ENCODE measurements at places on chromosomes 6 and 20.

DNA sequence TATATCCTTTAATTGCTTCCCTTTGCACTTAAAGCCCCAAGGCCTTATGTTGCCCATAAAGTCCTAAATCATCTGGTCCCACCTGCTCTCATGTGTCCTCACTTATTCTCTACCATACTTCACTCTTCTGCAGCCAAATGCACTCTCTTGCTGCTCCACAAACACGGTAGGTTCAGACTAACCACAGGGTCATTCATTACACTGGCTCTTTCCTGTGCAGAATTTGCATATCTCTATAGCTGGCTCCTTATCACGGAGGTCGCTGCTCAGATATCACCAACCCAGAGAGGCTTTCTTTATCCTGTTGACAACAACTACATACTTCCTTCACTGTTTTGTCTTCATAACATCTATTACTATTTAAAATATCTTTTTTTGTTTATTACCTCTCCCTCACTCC is 86.8 kb downstream of the MOXD1 start:
- DNase-seq = no peak

DNA sequence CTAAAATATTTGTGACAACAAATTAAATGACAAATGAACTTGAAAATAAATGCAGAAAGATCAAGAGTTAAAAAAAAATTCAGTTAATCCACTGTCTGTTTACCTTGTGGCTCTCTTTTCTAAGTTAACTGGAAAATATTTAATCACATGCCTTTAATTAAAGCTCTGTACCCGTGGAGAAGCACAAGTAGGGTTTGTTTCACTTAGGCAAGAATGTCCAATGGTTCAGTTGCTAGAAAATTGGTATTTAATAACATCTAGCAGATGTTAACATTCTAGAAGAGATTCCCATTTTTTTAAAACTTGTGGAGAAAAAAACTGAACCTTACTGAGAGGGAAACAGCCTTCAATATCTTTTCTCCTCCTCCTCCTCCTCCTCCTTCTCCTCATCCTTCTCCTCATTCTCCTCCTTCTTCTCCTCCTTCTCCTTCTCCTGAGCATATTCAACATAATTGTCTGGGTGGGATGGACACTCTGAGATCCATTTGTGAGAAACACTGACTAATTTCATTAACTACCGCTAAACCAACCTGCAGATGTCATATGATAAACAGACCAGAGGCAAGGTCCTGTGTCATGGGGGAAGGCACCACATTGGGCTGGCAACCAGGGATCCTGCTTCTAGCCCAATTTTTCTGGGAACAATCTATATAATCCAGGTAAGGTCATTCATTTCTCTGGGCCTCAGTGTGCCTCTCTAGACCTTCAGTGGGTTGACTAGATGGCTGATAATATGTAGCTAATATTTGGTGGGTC is 44.1 kb upstream of the AKIRIN2 start:
- no peak for DNase-seq

DNA sequence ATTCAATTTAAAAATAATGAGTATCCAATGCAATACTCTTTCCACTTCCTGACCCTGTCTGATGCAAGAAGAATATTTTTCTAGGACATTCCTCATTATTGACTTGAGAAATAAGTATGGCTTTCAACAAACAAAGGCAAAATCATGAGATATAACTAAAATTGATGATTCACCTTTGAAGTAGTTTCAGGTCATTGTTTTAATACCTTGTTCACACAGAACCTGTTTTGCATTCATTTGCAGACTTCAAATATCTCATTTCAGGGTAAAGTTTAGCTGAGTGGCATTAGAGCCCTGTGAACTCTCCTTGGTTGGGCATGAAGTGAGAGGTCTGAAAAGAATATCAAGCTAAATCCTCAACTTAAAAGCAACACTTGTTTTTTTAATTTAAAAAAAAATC is 309.2 kb downstream of the NRN1 start:
- no peak for DNase-seq

DNA sequence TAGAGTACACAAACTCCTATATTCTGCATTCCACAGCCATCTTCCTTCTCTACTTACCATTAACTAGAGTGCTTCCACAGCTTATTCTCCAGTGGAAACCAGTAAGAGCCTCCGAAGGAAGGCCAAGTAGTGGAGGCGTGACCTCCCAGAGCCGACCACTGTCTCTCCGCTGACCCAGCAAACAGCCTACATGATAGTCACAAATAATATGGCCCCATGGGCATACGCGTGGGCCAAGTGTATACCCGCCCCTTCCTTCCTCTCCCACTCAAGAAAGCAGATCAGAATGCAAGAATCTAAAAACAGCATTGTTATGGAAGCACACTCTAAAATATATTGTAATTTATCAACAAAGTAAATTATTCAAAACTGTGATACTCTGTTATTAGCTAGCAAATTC is 526.6 kb upstream of the JARID2 start:
- DNase-seq = no peak

- DNase-seq = no peak
Observed at GRCh38 chr6:52493669-52494068, 73.5 kb downstream of the EFHC1 start.

DNA sequence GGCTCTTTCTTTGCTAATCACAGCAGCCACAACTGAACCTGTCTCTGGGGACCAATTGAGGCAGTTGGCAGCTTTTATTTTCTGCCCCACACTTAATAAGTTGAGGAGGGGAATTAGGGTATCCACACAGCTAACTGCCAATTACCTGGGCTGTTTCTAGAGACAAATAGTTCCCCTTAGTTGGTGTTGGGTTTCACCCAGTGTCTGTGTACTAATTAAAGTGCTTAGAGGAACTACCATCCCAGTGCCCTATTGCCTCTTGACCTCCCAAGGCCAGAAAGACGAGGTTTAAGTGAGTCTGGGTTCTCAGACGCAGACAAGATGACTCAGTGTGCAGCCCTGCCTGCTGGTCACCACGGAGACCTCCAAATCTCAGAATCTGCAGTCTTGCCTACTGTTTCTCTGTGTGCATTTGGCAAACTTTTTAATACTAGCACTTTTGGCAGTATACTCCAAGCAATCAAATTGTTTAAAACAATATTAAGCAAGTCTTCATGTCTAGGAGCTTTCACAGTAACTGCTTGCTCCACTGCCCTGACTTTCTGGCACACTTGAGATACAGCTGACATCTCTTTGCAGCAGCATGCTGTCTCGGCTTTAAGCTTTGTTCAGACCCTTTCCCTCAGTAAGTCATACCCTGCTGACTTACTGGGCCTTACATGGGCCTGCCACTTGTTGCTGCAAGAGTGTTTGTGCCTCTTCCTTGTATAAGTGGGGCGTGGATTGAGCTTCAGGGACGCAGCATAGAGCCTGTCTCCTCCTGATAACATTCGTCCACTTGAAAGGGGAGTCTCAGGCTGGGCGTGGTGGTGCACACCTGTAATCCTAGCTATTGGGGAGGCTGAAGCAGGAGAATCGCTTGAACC is 31.9 kb downstream of the STK35 start:
- no peak for DNase-seq

GRCh38 chr6:2542101-2542857 is 208.4 kb downstream of the MYLK4 start:
- no peak for DNase-seq

DNA sequence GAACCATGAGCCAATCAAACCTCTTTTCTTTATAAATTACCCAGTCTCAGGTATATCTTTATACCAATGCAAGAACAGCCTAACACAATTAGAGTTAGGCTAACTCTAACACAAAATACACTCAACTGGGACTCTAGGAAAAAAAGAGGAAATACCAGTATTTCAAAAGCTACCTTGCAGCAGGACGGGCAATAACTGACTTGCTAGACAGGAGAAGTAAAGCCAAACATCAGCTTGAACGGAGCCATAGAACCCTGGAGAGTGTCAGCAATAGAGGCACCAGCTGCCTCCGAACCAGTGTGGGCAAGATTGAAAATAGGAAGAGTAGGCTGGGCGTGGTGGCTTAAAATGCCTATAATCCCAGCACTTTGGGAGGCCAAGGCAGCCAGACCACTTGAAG is 162.0 kb upstream of the SOX4 start:
- DNase-seq = no peak

DNA sequence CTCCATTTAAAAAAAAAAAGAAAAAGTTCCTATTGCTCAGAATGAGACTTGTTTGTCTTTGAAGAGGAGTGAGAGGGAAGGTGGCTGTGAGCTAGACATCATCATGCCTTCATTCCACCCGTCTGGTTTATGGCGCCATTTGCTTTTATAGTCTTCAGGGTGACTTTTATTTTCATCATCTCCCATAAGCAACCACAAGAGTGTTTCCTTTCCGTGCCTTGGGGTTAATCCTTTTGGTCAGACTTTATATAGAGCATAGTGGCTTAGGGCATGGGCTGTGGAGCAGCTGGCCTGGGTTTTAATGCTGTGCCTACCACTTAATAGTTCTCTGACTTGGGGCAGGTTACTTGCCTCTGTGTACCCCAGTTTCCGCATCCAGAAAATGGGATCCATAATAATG is 77.8 kb downstream of the RREB1 start:
- DNase-seq = no peak

DNA sequence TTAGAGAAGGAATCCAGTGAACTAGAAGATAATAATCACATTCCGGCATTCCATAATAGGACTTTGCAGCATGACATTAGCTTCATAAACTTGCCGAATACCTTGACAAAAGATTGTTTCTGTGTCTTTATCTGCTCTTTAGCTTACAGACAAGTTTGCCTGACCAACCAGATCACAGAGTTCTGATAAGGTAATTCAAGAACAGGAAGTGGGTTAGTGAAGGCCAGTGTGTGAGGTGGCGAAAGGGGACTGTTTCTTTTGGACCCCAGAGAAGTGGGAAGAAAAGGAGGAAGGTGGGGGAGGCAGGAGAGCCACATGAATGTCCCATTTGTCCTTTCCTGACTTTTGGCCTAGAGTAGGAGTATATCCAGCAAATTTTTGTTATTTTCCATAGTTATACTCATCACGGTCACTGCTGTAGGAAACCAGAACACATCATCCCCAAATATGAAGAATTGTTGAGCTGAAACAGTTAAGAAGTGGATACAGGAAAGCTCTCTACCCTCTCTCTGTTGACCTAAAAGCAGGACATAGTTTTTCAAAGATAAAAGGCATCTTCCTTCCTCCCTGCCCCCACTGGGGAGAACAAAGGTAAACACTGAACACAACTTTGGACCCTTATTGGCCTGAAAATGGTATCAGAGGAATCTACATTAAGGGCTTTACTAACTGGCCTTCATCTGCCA is 72.4 kb upstream of the TNFAIP3 start:
- no peak for DNase-seq

- DNase-seq = no peak
Observed at GRCh38 chr6:32436995-32437836, 2.5 kb upstream of the HLA-DRA start.

DNA sequence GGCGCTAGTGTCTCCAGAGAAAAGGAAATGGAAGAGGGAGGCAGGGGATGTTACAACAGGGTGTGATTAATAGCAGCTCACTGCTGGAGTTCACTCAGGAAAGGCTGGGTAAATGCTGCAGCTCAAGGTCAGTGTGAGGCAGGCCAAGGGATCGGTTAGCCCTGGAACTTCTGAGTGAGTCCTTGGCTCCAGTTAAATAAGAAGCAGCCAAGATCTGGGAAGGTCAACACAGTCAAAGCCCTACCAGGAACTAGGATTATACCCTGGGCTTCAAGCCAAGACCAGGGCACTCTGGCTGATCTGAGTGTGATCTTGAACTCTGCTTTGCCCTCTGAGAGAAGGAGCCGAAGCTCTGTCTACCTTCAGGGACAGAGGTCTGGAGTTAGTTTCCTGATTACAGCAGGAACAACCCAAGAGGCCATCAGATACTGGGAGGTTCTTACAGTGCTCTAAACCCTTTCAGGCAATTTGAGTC is 44.3 kb downstream of the TPD52L1 start:
- no peak for DNase-seq

DNA sequence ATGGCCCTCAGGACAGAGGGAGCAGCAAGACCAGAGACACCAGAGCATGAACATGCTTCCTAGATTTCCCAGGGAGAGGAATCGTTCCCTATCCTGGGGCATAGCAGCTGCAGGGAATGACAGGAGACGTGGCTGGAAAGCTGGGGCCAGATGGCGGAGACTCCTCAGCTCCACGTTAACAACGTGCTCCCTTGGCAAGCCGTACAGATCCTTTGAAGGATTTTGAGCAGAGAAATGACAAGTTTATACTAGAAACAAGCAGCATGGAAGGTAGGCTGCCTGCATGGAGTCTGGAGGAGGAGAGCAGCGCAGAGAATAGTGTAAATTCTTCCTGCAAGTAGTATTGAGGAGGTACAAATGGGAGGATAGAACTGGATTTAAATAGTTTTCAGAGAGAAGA is 11.7 kb downstream of the MYLIP start:
- no peak for DNase-seq

- no peak for DNase-seq
Observed at GRCh38 chr20:54083459-54083858, 13.1 kb upstream of the BCAS1 start.

DNA sequence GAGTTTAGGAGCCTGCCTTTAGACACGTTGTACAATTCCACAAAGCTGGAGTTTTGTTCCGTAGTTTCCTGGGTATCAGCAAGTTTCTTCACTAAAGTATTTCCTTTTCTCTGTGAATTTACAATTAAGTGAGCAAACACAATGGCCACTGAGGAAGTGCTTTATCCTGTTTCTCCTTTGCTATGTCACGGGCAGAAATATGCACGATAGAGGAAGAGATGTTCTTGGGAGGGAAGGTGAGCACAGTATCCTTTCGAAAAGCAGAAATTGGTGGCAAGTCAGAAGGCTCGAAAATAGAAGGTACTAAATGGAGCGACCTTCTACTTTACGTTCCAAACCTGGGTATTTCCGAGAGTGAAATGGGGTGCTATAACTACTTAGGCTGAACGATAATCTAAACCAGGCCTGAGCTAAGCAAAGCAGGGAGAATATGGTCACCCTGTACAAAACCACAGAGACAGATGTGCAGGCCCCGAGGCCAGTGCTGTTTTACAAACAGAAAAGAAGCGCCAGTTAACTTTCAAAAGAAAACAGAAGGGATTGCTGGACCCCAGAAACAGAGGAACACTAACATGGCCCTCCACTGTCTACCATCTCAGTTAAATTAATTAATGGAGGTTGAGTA is 259.6 kb downstream of the TBC1D7 start:
- DNase-seq = no peak

DNA sequence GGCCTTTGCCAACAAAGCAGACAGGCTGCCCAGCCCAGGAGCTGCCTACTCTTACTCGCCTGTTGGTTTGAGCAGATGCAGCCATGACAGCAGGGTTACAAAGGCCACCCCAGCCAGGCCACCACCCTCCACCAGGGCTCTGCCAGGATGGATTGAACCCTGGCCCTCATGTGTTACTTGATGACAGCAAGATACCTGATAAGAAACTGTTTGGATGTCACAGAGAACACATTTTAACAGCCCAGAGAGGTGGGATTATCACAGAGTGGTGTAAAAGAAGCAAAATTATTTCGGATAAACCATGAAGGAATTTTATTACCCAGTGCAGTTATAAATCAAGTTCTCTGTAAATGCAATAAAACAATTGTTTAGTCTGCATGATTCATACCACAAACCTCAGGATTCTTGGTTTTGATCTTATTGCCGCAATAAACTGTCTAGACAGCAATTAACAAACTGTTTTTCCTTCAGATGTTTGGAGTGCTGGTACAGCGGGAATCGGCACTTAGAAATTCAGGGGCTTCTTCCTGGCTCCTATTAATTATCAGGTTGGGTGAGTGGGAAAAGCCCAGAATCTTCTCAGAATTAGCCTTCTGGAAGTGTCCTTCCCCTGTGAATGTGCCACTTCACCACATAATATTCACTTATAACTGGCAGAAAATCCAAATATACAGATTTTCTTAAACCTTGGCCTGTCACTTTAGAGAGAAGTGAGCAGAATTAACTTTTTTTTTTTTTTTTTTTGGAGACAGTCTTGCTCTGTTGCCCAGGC is 58.0 kb upstream of the SALL4 start:
- no peak for DNase-seq

- DNase-seq = no peak
Observed at GRCh38 chr6:6395581-6396197, 75.2 kb upstream of the F13A1 start.
